ENCODE measurements at places on chromosomes 16 and 17.

GRCh38 chr16:4659363-4660353 lies 33.7 kb upstream of the NUDT16L1 start:
- no peak for DNase-seq

DNA sequence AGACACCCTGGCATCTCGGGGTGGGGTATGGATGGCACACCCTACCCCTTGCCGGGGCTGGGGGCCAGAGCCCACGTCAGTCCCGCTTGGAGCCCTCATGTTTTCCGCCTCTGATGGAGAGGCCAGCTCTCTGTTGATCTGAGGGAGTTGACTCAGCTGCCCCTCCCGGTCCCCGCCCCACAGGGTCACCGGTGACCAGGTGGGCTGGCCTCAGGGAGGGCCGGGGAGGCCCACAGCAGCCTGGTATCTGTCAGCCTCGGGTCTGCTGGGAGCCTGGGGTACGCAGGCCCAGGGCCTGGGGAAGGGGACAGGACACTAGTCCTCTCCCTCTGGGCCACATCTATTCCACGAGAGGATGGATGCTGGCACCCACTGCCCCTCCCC lies 109.5 kb upstream of the CIBAR2 start:
- no peak for DNase-seq

GRCh38 chr16:1771864-1772361 lies 570 bp upstream of the NME3 start:
- no peak for DNase-seq

DNA sequence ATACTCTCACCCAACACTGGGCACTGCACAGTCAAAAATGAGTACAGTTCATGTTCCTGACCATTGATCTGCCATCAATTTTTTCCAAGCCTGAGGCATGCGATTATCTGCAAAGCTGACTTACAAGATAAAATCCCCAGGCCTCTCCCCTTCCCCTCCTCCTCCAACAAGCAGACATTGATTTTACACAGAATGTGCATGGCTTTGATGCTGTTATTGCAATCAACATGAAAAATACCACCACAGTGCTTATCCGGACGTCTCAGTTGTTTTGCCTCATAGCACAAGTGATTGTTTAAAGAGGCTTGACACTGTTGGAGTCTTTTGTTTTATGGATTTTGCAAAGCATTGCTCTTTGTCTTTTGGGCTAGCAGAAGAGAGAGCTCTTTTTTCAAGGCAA lies 163.8 kb downstream of the TOX3 start:
- no peak for DNase-seq

DNA sequence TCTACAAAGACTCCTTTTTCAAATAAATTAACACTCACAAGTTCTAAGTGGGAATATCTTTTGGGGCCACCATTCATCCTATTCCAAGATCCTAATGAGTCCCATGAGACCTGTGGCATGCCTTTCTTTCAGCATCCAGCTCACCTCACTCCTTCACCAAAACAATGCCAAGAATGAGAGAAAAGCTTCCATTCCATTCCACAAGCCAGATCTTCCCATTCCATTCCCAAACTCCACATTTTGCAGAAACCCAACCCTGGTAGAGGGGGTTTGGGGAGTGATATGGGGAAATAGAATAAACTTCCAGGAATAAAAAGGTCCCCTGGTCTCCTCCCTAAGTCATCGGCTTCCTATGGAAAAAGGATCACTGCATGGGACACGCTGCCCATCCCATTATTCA lies 392.2 kb downstream of the NPIPA8 start:
- DNase-seq: no peak

- peak; percentile 49 for DNase-seq
Observed at GRCh38 chr17:7686222-7687071, 843 bp downstream of the TP53 start.

DNA sequence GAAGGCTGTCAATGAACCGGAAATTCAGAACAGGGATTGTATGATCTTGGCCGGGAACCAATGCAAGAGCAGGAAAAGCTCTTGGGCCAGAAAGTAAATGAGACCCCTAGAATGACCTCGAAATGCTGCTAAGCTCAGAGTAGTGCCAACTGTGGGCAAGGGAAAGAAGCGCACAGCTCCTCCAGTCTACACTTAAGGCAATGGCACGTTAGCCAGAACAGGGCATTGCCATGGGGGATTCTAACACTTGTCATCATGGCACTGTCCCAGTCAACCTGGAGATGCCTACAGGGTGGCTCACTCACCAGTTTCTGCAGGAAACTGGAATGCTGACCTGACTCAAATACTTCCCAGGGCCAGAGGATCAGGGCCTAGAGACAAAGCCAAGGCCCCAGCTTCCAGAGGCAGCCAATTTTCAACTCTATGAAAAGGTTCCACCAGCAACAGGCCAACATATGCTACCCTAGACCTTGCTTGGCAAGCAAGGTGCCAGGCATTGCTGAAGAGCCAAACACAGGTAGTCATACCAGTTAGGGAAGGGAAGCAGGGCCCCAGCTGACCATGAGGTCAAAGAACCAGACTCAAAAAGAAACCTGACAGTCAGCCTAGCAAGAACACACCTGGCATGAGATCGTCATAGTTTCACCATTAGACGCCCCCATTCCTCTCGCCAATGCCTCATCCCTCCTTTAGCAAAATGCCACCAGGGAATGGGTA lies 34.9 kb downstream of the ARHGAP17 start:
- DNase-seq: no peak

DNA sequence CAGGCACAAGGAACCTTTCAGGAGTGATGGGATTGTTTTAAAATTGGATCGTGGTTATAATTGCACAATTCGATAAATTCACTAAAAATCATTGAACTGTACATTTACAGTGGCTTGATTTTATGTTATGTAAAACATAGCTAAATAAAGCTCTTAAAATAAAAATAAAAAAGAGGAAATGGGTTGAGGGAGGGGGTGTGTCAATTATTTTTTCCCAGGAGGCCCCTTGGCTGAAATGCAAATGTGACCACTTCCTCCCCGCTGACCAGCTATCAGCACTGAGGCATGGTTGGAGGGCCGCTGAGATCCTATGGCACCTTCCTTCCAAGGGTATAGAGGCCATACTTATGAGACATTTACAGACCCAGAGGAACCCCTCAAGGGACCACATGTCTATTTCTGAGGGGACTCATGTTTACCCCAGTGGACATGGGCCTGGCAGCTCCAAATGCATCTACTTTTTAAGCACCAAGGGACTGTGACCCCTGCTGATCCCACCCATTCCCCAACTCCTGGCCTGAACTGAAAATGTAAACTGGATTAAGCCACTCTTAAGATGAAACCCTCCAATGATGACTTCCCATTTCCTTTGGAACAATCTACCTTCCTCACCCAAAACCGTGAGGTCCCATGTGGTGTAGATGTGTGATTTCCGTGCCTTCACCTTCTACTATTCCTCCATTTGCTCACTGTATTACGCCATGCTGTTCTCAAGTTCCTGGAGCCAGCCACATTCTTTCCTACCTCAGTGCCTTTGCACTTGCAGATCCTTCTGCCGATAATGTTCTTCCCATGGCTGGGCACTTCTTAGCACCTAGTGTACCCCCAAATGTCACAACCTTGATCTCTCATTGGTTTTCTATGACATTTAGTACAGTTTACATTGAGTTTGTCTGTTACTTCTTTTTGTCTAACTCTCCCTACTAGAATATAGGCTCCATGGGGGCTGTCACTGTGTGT lies 2.8 kb upstream of the IL21R start:
- no peak for DNase-seq

DNA sequence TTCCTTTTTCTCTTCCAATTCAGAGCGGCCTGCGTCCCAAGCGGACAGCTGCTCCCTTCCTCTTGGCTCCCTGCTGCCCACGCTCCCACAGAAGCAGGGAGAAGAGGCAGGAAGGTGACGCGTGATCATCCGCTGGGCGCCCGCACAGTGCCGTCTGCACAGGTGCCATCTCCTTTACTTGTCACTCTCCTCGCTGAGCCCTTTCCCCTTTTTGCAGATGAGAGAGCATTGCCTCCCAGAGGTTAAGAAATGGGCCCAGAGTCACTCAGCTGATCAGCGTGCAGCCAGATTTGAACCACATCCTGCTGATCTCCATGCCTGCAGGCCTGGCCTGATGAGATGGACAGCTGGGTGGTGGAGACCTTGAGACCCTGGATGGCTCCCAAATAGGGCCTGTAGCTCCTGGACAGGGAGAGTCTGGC lies 299.8 kb downstream of the SEC14L1 start:
- peak; percentile 46 for DNase-seq

GRCh38 chr17:33751702-33752065 lies 458.6 kb upstream of the ASIC2 start:
- no peak for DNase-seq

GRCh38 chr16:85164838-85165516 lies 52.7 kb upstream of the CIBAR2 start:
- no peak for DNase-seq

DNA sequence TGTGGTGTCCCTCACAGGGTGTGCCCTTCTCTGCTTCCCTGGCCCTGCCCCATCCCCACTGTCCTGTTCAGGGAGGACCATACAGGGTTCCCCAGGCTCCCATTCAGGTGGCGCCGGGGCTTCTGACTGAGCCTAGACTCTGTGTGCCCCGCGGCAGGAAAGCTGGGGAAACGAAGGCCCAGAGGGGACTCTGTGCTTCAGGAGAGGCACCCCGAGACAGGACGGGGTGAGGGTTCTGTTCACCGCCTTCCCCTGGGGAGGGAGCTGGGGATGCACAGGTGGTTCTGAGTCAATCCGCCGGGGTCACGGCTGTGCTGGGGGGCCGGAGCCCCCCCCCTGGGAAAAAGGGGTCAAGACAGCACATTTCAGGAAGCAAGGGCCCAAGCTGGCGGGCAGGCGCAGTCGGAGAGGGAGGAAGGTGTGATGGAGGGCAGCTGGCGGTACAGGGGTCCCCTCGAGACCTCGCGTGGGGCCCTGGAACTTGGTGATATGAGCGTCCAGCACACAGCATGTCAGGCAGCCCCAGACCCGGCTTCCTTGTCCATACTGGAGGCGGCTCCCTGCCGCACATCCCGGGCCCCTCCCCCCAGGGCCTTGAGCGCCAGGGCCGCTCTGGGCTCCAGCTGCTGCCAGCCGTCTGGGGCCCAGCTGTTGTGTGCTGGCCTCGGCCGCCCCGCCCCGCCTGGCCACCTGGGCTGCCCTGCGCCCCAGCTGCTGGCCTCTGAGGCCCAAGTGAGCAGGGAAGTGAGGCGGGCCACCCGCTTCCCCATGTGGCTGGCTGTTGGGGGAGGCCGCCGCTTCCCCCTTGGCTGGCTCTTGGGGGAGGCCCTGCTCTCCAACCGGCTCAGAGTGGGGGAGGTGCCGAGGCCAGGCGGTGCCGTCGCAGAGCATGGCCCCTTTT lies 5.6 kb upstream of the NOTUM start:
- peak; percentile 56 for DNase-seq

GRCh38 chr16:83554096-83554495 lies 253.7 kb upstream of the HSBP1 start:
- DNase-seq: no peak

DNA sequence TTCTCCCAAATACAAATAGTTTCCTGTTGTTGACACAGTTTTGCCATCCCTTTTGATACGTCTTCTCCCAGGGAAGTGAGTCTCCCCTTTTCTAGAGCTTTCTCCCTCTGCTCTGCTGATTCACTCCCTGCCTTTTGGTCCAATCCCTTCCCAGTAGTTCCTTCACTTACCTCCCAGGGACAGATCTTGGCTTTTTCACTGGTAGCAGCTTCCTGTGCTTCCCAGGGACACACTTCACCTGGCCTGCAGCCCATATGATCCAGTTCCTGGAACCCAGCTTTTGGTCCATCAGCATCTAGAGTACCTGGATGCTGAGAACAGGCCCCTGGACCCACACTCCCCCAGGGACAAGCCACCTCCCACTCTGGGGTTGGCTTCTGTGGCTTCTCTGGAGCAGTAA lies 15.8 kb downstream of the GPR179 start:
- DNase-seq: no peak

DNA sequence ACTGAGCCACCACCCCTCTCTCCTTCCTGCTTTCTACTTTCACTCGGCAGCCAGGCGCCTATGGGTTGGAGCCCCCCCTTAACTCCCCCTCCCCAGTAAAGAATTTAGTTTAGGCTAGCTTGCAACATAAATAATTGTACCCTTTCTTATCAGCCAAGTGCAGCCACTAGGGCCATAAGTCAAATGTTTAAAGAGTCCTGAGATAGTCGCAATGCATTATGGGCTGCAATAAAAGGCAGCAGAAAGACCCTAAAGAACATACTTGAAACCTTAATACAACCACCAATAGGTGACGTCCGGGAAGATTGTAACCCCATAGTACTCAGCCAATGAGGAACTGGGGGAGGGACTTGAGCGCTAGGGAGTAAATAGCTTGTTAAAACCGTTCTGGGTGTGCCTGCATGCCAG lies 40.5 kb downstream of the C16orf82 start:
- DNase-seq: no peak

DNA sequence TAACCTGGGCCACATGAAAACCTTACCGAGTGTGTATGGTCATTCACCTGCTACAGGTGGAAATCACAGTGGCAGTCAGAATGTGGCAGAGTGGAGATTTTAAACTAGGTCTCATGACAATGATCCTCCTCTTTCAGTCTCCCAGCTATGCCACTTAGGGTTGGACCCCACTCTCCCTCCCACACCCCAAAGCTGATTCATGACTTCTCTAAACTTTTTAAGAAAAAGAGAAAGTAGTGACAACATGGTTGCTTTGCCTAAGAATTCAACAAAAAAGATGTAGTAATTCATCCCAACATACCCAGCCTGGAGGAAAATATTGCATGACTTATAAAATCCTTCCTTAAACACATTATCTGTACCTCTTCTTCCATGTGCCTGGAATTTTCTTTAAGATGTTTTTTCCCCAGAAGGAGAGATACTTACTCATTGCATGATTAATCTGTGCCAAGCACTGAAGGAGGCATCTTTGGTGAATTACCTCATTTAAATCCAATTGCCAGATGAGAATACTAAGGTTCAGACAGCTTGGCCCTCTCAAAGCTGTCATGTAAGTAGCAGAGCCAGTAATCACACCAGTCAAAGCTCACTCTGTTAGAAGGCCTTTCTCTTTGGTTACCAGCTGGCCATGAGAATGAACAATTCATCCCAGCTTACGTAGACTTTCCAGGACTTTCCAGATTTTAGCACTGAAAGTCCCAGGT lies 119.9 kb downstream of the COPRS start:
- no peak for DNase-seq

DNA sequence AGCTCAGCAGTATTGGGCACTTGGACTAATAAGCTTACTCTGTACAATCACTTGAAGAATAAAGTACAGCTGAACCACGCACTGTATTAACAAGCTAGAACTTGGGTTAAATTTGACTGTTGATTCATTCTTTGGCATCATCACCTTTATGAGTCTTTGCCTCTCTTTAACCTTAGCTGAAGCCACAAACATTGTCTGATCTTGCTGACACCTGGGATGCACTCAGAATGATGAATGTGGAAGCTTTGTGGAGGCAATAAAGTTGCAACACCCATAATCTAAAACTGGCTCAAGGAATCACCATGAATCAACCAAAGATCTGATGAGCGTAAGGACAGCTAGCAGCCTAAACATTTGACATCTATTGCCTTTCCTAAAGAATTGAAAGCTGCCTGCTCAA lies 590.6 kb upstream of the SOX9 start:
- no peak for DNase-seq

DNA sequence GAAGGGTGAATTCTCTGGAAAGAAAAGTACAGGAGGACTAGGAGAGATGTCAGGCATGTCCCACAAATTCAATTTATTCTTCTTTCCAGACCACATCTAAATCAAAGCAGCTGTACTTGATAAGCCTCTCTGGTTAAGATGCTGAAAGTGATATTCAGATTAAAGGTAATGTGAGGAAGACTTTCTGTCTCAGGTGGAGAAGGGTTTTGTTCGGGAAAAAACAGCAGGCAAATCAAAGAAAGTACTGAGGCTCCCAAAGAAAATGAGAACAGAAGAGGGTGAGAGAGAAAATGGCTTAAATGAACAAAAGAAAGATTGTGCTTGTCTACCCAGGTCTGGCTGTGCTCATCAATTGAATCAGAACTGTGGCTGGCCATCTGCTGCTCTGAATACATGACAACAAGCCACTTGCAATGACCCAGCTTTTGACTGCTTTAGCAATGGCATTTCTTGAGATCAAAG lies 55.6 kb downstream of the MMD start:
- DNase-seq: no peak

Measured in DMS 273 treated with DMSO at 0.1 percent for 48 hours (cell line).